ENCODE measurements at places on chromosomes 16 and 17.

GRCh38 chr16:50260206-50261159, 5.9 kb upstream of the ADCY7 start:
- no peak for DNase-seq

- DNase-seq: no peak
These were observed 10.3 kb downstream of the C17orf113 start for GRCh38 chr17:42039794-42040763.

DNA sequence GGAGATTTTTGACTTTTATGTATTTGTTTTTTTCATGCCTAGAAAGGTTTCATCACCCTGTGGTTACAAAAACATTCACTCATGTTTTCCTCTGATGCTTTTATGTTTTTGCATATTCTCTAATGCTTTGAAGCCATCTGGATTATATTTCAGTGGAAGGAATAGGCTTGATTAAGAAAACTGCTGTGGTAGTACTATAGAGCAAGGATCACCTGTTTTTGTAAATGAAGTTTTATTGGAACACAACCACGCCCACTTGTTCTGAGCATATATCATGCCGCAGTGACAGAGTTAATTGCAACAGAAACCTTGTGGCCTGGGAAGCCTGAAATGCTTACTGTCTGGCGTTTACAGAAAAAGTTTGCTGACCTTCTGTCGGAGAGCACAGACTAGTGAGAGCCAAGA, 11.5 kb downstream of the COX10 start:
- DNase-seq: no peak

DNA sequence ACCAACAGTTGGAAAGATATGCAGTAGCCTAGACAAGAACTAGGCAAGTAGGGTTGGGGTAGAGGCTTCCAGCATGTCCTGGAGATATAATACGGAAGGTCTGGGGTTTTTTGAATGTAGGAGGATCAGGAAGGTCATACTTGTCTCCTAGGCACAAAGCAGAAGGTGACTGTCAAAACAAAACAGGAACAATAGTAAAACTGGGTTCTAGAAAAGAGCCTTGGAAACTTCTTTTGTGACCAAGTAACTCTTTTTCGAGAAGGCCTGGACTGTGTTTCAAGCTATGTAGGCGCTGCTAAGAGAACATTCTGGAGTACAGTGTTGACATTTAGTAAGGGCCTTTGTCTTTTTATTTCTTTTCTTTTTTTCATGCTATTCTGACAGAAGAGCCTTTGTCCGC, 26.9 kb upstream of the TENT4B start:
- DNase-seq: no peak

GRCh38 chr16:65700596-65700995, 578.7 kb upstream of the CDH11 start:
- no peak for DNase-seq

DNA sequence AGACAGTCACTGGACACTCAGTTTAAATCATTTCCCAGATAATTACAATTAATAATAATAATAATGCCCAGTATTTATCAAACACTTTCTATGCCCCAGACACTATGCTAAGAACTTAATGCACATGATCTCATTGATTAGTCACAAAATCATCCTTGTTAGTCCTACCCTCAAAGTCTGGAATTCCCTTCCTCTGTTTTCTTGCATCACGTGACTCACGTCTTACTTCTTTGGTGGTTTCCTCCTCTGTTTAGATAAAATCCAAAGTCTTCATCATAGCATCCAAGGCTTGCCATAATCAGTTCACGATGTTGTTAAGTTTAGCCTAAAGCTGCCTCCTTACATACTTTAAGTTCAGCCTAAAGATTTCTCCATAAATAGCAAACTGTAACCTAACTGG, 471.9 kb downstream of the PMP22 start:
- no peak for DNase-seq

- no peak for DNase-seq
These were observed 465.7 kb downstream of the HAPSTR1 start for GRCh38 chr16:9556949-9557665.

Measured in stimulated activated CD4-positive, alpha-beta T cell treated with anti-CD3 and anti-CD28 coated beads, Interleukin-1b, Interleukin-23, amount 100 ng/mL, for 48 hours (primary cell).